ENCODE measurements at places on chromosomes 7 and 10.
A peak's percentile ranks its signal among the peaks of the same experiment; 100 is the strongest.

- no peak for DNase-seq
Observed at GRCh38 chr10:117254774-117255735, 14.1 kb downstream of the SLC18A2 start.

DNA sequence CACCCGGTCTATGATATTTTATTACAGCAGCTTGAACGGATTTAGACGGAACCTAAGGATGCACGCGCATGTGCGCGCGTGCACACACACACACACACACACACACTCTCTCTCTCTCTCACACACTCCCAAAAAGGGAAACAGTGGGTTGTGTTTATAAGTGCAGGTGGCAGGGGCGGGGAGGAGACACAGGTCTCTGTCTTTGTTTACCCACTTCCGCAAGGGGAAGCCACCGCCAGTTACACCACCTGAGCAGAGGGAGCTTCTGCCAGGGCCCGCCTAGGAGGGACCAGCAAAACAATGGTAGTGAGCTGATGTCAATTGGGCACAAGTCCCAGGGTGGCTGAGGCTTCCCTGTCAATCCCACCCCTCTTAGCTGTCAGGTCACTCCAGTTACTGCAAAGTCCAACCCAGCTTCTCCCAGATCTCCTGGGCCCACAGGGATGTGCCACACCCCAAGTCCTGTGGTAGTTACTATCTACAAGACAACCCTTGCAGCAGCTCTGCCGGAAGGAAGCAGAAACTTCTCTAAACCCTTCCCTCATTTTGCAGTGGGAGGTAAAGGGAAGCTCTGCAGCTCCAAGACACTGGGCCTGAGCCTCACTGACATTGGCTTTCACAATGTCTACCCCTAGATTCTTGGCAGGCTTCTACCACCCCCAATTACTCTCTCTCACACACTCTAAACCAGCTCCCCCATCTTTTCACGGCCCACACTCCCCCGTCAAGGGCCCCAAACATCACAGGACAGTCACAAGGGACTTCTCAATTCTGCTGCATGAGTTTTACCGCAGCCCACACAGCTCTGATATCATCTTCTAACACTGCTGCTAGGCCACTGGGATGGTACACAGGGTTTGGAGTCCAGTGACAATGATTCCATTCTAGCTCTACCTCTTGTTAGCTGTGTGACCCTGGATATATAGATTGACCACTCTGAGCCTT, 17.6 kb downstream of the ANXA11 start:
- peak; percentile 89 for DNase-seq

DNA sequence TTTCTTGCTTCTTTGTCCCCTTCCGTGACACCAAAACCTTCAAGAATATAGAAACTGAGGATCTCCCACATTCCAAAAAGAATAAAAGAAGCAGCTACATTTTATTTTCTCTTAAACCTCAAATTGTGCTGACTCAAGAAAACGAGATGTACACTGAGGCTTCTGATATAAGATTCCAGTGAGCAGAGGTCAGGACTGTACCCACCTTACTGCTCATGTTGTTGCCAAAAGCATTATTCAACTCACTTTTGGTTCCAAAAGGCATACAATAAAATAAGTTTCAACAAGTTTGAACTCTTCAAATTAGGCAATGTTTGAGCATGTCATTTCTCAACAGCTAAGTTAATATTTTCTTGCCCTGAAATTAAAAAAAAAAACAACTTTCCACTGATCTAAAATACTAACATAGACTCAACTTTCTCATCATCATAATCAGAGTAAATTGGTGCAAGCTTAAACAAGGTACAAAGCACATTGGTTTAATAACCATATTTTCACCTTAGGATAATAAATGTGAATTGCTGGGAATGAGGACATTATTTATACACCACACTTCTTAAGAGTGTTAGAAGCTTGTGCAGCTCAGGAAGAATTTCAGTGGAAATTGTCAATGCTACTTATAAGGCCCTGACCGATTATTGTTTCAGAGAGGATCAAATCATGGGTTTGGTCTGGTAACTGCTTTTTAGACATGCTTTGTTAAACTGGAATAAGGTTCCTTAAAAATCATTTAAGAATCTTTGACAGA, 629.0 kb upstream of the IGFBP3 start:
- DNase-seq: no peak

GRCh38 chr7:2403014-2403717, at the start of gene CHST12:
Gene CHST12, plus strand, starts transcription at chr7:2403611. Its CDS starts 29,029 bp downstream, at chr7:2432640.
- peak; percentile 98 for DNase-seq

GRCh38 chr10:129912166-129912917, 51.7 kb downstream of the EBF3 start:
- DNase-seq: no peak

Data from suppressor macrophage treated with lipopolysaccharide for 1 hour (primary cell).